Activated CD4-positive, alpha-beta T cell treated with anti-CD3 and anti-CD28 coated beads for 36 hours (primary cell): ENCODE measurements at places on chromosomes 12 and 14. TPM values are rescaled to one million over a fixed set of nuclear protein-coding genes. Genes with fewer than 3 reads are reported as not detected.

Gene TC2N
- total RNA-seq: 49.3 TPM

Gene CRACR2A
- 19.2 TPM for total RNA-seq

Gene CCDC60
- total RNA-seq: not detected

Gene NANOG
- not detected for total RNA-seq

Gene P2RX7
- 5.0 TPM for total RNA-seq

Gene SMARCD1
- total RNA-seq: 51.8 TPM

Gene DYRK4
- total RNA-seq: 33.9 TPM

Gene FERMT2
- total RNA-seq: 2.1 TPM

Gene RDH12
- total RNA-seq: not detected

Gene FLVCR2
- total RNA-seq: 2.2 TPM

Gene ANKRD33
- total RNA-seq: not detected
